ENCODE measurements at places on chromosomes 5 and 9.

GRCh38 chr5:157252711-157253465, 13.0 kb upstream of the CYFIP2 start:
- DNase-seq = peak; percentile 4

- peak; percentile 68 for DNase-seq
Observed at GRCh38 chr5:116446356-116447005, 128.1 kb downstream of the SEMA6A start.

DNA sequence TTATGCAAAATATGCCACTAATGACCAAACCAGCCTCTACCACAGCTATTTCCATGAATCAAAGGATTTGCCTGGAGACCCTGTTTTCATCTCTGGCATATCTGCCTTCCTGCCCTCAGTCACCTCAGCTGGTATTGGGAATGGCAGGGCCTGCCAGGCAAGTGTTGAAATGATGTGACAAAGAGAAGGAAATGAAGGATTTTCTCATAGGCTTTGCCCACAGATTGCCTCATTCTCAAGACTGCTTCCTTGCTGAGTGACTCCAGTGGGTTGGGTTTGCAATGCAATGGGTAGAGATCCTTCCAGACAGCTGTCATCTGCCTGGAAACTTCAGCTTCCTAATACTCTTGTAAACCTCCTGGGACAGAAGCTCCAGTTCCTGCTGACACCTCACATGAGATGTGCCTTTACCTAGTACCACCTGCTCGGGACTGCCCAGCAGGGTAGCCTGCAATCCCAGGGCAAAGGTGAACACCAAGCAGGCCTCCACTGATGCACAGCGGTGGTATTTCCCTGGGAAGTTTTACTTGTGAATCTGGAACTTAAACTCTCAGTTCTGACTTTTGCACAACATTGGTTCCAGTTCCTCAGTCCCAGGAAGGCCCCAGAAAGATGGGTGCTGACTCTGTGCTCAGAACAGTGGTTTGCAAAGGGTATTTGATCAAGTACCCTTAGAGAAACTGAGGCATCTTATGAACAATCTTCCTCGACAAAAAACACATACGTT, 64.8 kb upstream of the SLC1A1 start:
- no peak for DNase-seq

DNA sequence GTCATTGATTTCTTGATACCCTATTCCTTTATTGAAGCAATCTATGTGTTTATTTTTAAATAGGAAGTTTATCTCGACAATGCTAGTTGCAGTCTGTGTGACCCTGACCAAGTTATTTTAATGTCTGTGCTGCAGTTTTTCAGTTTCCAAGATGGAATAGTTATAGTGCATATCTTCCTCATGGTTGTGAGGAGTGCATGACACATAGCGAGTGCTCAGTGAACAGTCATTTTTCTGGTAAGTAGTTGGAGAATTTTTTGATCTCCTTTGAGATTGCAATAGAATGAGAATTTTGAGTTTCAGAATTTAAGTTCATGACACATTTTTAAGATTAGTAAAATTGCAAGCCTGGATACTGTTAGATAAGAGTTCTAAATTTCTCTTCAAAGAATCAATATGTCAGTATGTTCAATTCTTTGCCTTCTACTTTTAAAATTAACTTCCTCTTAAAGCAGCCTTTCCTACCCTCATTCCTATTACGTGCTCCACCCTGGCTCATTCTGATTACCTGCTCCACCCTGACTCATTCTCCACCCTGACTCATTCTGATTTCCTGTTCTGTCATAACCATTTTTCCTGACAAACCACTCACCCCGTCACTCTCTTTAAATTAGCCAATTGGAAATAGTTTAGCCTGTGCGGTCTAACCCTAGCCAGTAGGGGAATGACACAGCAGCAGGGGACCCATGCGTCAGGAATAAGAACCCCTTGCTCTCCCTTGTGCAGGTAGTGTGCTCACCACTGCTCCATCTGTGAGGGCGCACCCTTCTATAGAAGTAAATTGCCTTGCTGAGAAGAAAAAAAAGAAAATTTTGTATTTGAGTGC, 30.7 kb downstream of the SPIN1 start:
- no peak for DNase-seq

DNA sequence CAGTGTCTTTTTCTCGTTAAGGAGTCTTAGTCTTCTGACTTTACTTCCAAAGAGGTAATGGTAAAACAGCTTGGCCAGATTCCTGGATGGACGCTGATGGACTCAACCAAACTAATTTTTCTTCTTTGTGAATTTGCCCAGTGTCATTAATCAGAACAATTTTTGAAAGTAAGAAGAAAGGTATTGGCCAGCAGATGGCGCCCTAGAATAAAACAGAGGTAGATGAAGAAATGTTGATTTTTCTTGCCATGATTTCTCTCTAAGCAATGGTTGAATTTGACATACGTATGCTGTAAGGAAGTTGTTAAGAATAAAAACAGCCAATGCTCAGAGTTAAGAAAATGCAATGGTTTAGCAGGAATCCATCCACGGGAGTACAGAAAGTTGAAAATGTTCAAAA, 500.0 kb downstream of the DIRAS2 start:
- DNase-seq = peak; percentile 42

DNA sequence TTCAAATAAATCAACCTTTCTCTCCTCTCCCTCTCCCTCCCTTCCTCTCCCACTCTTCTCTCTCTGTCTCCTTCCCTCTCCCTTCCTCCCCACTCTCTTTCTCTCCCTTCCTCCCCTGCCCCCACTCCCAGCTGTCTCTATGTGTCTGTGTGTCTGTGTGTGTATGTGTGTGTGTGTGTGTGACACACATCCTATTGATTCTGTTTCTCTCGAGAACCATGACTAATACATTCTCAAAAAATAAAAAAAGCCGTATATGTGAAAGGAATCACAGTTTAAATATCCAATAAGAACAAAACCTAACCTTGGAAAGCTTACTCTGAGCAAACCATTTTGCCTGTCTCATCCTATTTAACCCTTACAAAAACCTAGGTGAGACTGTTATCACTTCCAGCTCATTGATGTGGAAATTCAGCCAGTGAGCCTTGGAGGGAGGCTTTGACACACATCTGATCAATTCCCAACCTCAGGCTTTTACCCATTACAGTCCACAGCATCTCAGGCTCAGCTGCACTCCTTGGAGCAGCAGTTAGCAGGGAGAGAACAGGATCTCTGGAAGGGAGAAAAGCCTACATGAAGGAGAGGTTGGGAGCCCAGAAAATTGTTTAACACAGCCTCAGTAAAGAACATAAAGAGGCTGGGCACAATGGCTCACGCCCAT, 8.3 kb downstream of the HSD17B3 start:
- no peak for DNase-seq

- no peak for DNase-seq
Observed at GRCh38 chr9:3528451-3528850, 2.6 kb upstream of the RFX3 start.

- DNase-seq = no peak
Observed at GRCh38 chr5:69083412-69083811, 10.4 kb upstream of the SLC30A5 start.

- DNase-seq = peak; percentile 54
Observed at GRCh38 chr9:113654605-113655428, 191.3 kb downstream of the RGS3 start.

- no peak for DNase-seq
Observed at GRCh38 chr5:107531308-107531707, 139.4 kb downstream of the EFNA5 start.

GRCh38 chr5:25025831-25026230, 381.1 kb upstream of the CDH10 start:
- DNase-seq = no peak

DNA sequence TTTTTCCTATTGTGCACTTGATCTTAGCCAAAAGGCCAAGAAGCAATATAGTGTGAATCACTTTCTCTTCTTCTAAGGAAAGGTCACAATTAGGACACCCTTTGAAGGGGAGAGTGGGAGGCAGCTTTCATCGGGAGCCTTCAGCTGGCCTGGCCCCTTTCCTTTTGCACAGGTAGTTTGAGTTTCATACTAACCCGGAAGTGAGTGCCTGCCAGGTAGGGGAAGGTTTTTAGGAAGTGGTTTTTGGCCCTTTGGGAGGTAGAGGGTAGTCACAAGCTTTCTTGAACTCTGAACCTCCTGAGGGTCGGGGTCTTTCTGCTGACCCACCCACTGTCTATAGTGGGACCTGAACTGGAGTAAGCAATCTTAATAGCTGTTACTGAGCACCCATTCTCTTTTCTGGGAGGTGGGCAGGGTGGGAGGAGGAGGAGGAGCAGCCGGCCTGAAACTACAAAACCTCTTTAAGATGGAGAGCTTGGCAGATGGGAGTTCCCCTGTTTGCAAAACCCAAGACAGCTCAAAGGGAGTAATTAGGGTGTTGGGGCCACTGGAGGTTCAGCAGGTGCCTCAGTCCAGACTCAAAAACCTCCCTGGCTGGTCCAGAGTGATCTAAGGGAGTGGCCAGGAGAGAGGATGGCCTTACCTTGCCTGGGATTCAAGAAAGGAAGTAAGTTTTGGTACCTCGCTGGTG, 6.0 kb downstream of the LARP1 start:
- DNase-seq = no peak

GRCh38 chr9:31588006-31588405, 796.4 kb upstream of the ACO1 start:
- DNase-seq = no peak

DNA sequence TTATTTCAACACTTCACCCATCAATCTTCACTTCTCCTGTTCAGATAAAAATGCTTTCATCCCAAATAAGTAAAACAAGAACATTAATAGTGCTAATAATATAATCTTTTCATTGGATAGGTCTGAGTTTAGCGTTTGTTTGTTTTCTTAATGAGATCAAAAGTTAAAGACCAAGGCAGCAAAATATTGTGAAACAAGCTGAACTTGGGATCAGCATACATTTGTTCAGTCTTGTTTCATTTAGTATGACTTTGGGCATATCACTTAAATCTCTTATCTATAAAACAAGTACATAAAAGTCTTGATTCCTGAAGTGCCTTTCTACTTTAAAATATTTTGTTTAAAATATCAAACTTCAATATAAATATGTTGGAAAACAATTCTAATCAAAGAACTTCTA, 13.4 kb upstream of the SNX24 start:
- no peak for DNase-seq
